HepG2 (cell line): ENCODE measurements at places on chromosomes 5 and 9. TPM values are rescaled to one million over a fixed set of nuclear protein-coding genes. Genes with fewer than 3 reads are reported as not detected.

Gene ZNF618
- total RNA-seq, result 0.06 and 0.07 TPM in 2 replicates

- no peaks in the 10 kb centered on the region for H3K27me3 ChIP-seq
- no peak for DNase-seq
- no peak overlapping the region for H3K4me3 ChIP-seq
- H3K36me3 ChIP-seq, result no peaks in the 10 kb centered on the region
- H3K27ac ChIP-seq, result no peak overlapping the region
Observed at GRCh38 chr5:119631660-119632059, 2.3 kb downstream of the FAM170A start.

DNA sequence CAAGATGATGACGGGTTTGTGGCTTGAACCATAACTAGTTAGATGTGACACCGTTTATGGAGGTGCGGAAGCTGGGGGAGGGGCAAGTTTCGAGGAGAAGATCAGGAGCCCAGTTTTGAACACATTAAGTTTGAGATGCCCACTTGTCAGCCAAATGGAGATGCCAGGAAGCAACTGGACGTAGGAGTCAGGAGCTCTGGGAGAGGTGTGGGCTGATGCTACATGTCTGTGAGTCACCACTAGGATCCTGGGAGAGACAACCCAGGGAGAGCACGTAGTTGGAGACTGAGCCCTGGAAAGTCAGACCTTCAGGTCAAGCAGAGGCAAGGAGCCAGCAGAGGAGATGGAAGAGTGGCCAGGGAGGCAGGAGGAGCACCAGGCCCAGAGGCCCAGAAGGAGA is 48.8 kb upstream of the SLC25A51 start:
- H3K4me1 ChIP-seq, result peaks cover 30% of the 10 kb centered on the region
- peaks cover 97% of the 10 kb centered on the region for H3K36me3 ChIP-seq
- no peak for DNase-seq
- H3K27me3 ChIP-seq, result no peaks in the 10 kb centered on the region
- H3K27ac ChIP-seq, result peak overlapping the region; percentile 19

- H3K27me3 ChIP-seq, result peaks cover 8% of the 10 kb centered on the region; the same call in 1 of the 3 replicates
- H3K27ac ChIP-seq, result no peak overlapping the region
Observed at GRCh38 chr5:179139936-179140235, 79.7 kb downstream of the ZNF354C start.

- H3K4me3 ChIP-seq, result no peak overlapping the region
- H3K27me3 ChIP-seq, result no peaks in the 10 kb centered on the region
- H3K4me1 ChIP-seq, result peaks cover 43% of the 10 kb centered on the region
- no peak overlapping the region for H3K27ac ChIP-seq
- no peaks in the 10 kb centered on the region for H3K36me3 ChIP-seq
Observed at GRCh38 chr9:37408933-37409710, 13.4 kb upstream of the GRHPR start.

- no peaks in the 10 kb centered on the region for H3K36me3 ChIP-seq
- H3K27ac ChIP-seq, result no peak overlapping the region
- H3K4me1 ChIP-seq, result peaks cover 34% of the 10 kb centered on the region
- no peak for DNase-seq
- 0 out of 2 replicates have a peak, but pooled peaks cover 1% of the 10 kb centered on the region for H3K27me3 ChIP-seq
- no peak overlapping the region for H3K4me3 ChIP-seq
Observed at GRCh38 chr9:92965061-92965758, 17.9 kb downstream of the FGD3 start.

DNA sequence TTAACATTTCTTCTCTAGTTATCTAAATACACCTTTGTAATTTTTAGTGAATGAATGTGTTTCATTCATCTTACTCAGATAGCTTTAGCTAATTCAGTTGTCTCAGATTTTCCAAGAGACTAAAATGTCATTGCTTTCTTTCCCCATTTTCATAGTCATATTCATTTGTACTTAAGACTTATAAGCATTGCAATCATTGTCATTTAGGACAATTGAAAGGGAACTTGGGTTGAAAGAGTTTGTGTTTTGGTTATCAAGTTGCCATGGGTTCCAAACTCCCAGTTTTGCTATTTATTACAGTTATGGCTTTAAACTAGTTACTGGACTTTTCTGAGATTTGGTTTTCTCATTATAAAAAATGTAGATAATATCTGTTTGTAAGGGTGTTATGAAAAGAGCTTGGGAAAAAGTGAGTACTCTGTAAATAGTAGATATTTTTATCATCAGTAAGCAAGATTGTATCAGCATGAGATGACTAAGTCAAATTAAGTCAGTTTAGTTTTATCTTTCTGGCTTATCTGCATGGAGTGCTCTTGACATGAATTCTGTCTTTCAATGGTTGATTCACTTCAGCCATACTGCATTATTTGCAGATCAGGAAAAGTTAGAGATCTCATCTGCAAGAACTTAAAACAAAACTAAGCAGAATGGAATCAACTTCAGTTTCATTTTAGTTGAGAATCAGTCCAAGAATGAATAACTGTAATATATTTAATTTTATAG is 107.5 kb downstream of the PBX3 start:
- H3K36me3 ChIP-seq, result no peaks in the 10 kb centered on the region
- peaks cover 35% of the 10 kb centered on the region for H3K4me1 ChIP-seq
- no peak for DNase-seq
- no peak overlapping the region for H3K27ac ChIP-seq

GRCh38 chr5:177548495-177548894 is 5.9 kb downstream of the FAM193B start:
- no peak overlapping the region for H3K4me3 ChIP-seq
- DNase-seq, result no peak
- H3K27ac ChIP-seq, result no peak overlapping the region
- H3K4me1 ChIP-seq, result peaks cover 58% of the 10 kb centered on the region
- peaks cover 5% of the 10 kb centered on the region for H3K36me3 ChIP-seq
- H3K27me3 ChIP-seq, result no peaks in the 10 kb centered on the region
